ENCODE measurements at places on chromosomes 1 and 21.
A peak's percentile ranks its signal among the peaks of the same experiment; 100 is the strongest.

GRCh38 chr1:33231166-33231565 lies 25.1 kb upstream of the ZNF362 start:
- DNase-seq: no peak

DNA sequence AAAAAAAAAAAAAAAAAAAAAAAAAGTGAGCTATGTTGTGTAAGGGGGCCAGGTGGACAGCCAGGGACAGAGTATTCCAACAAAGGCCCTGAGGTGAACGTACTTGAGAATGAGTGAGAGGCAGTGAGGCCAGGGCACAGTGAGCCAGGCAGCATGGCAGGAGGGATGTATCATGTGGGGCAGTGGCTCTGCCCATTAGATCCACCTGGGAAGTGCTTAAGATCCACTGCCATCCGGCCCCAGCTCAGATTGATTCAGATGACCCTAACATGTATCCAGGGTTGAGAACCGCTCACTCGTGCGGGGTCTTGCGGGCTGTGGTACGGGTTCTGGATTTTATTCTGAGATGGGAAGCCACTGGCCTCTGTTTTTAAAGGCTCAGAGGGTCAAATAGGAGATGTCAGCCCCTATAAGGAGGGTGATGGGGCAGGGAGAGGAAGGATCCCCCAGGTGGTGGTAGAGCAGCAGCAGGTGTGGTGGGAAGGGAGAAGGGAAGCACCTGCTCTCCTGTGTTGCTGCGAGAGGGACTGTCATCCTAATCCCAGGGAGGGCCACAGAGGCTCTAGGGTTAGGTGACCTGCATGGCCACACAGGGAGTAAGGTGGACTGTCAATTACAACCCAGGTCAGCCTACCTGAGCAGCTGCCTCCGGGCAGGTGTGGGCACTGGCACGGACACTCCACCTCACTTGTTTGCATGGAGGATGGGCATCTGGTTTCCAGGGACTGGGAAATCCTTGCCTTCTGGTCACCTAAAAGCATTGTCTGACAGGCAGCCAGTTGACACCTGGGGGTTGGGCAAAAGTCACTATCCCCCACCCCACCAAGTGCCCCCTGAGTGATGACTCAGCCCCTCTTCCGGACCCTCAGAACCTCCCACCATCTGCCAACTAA lies 31.6 kb downstream of the CDK18 start:
- DNase-seq: no peak

GRCh38 chr1:161954050-161954449 lies 69.6 kb downstream of the OLFML2B start:
- peak; percentile 86 for DNase-seq

DNA sequence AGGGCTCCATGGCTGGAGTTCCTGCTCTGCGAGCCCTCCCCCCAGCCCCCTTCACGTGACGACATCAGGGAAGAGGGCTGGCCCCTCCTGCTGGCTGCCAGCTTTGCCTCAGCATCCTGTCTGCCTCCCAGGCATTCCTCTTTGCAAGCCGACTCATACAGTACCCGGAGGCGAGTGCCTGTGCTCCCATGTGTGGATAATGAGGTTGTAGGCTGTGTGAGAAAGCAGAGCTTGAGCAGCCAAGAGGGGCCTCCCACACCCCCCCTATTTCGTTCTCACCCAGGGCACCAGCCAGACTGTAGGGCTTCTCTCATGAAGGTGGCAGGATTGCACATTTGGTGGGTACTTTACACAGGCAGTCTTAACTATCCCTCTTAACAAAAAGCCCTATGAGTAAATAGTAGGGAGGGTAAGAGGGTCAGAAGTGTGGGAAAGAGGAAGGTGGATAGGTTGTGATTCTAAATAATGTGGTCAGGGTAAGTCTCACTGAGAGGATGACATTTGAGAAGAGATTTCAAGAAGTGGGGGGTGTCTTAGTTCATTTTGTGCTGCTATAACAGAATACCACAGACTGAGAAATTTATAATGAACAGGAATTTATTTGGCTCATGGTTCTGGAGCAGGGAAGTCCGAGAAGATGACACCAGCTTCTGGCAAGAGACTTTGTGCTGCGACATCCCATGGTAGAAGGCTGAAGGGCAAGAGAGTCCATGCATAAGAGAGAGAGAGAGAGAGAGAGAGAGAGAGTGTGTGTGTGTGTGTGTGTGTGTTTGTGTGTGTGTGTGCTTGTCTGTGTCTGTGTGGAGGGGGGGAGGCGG lies 113.5 kb downstream of the OMA1 start:
- peak; percentile 3 for DNase-seq

- no peak for DNase-seq
These were observed 73.8 kb downstream of the TNR start for GRCh38 chr1:175669569-175669968.

Measured in DMS153 (cell line).